ENCODE measurements at places on chromosomes 16 and 17.

DNA sequence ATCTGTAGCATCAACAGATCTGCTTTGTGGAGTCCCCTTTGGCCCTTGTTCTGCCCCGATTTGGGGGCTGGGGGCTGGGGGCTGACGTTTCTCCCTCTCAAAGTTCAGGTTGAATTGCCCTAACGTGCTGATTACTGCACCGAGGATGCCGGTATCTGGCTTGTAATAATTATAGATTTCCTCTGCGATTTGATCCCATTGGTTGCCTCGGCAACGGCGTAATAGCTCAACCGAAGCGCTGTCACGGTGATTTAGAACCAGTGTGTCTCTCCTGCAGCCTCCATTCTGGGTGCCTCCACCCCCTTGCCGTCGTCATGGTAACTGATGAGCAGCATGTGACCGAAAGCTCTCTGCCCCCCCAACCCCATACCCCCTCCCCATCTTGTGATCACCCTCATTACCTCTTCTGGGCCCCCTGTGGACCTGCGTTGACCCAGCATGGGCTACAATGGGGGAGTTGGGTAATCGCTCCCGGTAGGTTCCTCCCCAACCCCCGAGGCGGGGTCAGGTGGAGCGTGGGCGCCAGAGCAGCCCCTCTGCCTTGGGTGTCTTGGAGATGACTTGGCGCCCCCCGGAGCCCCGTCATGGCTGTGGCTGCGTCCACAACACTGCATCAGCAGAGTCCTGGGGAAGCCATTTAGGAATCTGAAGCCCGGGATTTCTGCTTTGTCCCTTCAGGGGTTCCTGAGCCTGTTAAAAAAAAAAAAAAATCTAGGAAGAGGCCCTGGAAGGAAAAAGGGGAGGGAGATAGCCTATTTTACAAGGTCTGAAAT lies 38.4 kb downstream of the ABAT start:
- no peak for DNase-seq

DNA sequence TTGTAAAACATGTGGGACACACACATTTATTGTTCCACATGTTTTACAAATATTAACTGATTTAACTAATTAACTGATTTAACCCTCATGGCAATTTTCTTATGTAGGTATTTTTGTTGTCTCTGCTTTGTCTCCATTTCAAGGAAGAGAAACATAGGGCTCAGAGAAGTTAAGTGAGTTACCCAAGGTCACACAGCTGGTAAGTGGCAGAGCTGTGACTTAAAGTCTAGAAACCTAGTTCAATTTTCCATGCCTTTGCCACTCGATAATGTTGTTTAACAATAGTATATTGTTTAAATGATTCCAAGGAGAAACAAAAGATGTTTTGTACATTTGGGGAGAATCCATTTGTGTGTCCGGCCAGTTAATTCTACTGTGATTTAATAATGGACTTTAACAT lies 284.1 kb upstream of the CDH5 start:
- no peak for DNase-seq

DNA sequence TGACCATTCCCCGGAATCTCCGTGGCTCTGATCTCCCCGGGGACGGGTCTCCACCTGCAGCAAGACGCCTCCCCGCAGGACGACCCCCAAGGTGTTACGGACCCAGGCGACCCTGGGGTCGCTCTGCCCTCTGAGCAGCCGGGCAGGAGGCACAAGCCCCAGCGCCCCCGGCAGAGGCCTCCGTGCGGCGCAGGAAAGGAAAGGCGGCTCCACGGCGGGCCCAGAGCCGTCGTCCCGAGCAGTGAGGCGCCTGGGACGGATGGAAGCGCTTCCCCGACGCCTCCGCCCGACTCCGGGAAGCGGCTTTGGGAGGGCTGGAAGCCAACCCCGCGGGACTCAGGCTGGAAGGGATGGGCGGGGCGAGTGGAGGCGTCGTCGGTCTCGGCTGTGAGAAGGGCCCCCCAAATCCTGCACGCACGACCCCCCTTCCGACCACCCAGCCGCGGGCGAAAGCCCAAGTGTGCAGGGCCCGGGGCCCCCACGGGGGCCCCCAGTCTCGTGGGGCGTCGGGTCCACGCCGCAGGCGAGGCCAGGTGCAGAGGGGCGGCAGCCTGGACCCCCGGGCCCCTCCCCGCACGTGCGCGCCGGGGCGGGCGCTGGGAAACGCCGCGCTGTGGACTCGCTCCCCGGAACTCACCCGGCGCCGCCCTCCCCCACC lies 32.7 kb upstream of the RPH3AL start:
- DNase-seq: no peak

GRCh38 chr16:2720064-2720457 lies at the start of gene PRSS27:
Gene PRSS27, minus strand, starts transcription at chr16:2720224. Its CDS starts 64 bp downstream, at chr16:2720160.
- DNase-seq: no peak

DNA sequence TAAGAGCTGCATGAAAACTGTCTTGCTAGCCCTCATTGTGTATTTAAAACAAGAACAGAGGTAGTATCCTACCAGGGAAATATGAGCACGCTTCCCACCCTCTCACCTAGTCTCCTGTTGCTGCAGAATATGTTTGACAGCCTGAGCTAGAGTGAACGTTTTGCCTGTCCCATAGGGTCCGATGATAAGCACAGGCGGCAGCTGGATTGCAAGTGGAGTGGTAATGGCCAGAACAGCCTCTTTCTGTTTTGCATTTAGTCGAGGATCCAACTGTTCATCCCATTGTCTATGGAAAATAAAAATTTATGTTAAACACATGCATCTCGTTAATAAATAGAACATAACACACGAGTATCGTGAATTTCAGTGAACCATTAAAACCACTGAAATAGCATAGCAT lies 84.2 kb downstream of the HELZ start:
- DNase-seq: no peak

DNA sequence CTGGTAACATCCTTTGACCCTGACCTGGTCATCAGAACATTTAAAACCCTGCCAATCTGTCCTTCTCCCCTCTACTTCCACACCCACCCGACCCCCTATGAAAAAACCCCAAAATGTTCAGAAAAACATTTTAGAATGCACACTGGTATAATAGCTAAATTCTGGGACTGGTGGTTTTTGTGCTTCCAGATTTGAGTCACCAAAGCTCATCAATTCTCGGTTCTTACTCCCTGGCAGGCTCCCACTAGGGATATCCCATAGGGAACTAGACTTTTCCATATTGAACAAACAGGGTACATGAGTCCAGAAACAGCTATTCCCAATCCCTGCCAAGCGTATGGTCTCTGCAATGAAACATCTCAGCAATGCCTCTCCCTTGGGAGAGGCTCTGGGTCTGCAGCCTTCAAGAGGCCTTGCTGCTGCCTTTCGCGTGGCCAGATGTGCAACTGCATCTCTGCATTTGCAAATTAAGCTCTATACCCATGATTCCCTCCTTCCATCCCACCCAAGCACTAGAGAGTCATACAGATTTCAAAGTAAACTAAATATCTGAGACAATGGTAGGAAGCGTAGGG lies 67.7 kb downstream of the SMG6 start:
- no peak for DNase-seq

GRCh38 chr16:72664056-72664508 lies 383.8 kb downstream of the ZFHX3 start:
- no peak for DNase-seq

DNA sequence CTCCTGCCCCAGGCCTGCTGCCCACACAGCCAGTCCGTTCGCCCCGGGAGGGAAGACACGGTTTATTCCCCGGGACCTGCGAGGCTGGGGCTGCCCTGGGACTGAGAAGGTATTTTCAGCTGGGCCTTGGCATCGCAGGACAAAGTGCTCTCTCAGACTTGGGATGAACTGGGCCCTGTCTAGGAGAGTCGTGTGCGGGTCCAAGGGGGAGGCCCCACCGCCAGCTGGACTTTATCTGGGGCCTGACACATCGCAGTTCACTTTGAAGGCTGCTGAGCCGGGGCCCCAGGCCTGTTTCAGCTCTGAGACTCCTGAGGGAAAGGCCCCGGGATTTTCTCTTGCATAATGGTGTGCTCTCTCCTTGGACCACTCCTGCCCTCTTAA lies 6.8 kb downstream of the CRISPLD2 start:
- no peak for DNase-seq

DNA sequence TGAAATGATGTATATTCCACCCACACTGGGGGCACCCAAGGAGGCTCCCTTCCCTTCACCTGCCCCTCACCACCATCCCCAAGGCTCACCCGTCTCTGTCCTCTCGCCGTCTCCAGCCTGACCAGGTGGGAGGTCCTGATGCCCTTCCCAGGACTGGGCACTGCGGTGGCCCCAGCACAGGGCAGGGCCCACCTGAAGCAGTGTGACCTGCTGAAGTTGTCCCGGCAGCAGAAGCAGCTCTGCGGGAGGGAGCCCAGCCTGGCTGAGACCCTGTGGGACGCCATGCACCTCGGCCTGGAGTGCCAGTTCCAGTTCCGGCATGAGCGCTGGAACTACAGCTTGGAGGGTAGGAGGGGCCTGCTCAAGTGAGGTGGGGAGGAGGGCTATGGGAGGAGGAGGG lies 9.9 kb downstream of the PPY start:
- DNase-seq: no peak

DNA sequence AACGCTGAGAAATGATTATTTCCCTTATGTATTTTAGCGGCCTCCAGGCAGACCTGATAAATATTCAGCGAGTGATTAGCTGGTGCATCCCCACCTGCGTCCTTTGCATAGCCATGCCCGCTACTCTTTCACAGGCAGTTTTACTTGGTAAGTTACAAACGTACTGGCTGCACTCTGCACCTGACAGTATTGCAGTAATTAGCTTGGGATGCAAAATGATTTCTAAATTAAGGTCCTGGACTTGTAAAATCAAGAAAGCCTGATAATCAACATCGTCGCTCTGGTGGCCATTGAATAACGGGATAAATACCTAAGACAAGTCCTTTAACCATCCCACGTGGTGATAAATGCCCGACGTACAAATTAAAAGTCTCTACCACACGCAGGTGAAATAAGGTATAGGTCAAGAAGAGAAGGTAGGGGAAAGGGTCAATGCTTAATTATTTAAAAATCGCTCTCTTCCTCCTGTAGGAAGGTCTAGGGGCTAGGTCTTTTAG lies 998 bp upstream of the PRKCA start:
- DNase-seq: no peak

DNA sequence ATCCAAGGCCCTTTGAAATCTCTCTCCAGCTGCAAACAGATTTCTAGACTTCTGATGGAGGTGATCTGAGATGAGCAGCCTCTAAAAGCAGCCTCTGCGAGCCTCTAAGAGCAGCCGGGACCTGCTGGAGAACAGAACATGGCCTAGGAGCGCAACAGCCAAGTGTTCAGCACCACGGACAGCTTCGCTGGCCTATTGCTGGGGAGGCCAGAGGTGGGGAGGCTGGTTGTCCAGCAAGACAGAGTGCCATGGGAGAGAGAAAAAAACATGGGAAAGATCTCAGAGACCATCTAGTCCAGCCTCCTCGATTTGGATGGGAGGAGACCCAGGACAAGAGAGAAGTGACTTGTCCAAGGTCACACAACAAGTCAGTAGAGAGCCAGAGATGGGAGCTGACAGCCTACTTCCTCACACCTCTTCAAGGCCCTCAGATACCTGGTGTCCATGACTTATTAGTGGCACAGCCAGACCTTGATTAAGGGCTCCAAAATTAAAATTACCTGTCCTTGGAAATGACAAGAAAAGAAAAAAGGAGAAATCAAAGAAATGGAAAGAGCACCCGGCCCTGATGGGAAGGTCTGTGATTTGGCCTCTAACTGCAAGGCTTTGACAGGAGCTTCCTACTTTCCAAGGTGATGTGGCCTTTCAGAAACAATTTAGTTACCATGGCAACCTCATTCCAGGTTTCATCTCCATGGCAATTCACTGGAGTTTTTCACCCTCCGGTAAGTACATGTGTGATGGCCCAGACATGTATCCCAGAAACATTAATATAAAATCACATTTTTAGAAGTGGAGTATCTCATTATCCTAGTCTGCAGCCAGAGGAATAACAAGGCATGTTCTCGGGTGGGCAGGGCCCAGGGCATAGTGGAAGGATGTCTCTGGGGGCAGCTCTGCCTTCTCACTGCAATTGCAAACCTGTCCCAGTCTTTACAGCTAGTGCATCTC lies 14.5 kb downstream of the RPRML start:
- DNase-seq: no peak

GRCh38 chr17:36590082-36590481 lies 1.6 kb upstream of the DHRS11 start:
- DNase-seq: no peak

- DNase-seq: no peak
Observed at GRCh38 chr16:85172455-85173145, 60.3 kb upstream of the CIBAR2 start.

- DNase-seq: no peak
Observed at GRCh38 chr16:87713451-87714229, 52.1 kb downstream of the KLHDC4 start.

DNA sequence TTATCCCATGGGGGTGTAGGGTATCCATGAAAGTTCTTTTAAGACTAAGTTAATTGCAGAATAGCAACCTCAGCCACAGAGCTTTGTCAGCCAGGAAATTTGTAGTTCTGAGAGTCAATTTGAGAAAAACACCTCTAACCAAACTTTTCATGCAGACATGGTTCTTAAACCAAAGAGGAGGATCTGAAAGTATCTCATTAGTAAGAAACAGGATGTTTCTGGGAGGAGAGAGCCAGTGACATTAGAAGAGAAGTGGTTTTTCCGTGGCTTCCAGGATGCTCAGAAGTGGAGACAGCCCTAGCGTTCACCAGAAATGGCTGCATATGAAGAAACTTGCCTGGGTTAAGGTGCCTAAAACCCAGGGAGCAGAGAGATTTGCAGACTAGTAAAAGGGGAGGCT lies 7.9 kb downstream of the GNAO1 start:
- no peak for DNase-seq

DNA sequence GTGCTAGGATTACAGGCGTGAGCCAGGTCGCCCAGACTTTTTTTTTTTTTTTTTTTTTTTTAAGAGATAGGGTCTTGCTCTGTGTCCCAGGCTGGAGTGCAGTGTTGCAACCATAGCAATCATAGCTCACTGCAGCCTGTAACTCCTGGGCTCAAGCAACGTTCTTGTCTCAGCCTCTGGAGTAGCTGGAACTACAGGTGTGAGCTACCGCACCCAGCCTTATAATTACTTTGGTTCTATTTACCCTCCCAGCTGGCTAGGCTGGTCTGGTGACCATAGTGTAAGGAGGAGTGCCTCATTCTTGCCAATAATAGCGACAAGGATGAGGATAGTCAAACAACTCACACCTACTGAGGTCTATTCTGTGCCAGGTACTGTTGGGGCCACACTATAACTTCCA lies 39.6 kb upstream of the USP7 start:
- no peak for DNase-seq

- DNase-seq: no peak
Observed at GRCh38 chr16:4217204-4218131, 24.4 kb downstream of the SRL start.

GRCh38 chr17:7252176-7253043 lies at the start of gene ELP5:
Gene ELP5, plus strand, starts transcription at chr17:7252215. Its CDS starts 336 bp downstream, at chr17:7252551.
- DNase-seq: peak; percentile 76

- no peak for DNase-seq
Observed at GRCh38 chr16:31439519-31439918, 3.1 kb downstream of the ZNF843 start.
